Stimulated activated CD4-positive, alpha-beta T cell treated with anti-CD3 and anti-CD28 coated beads, TNF-alpha, amount 100 ng/mL, for 48 hours (primary cell): ENCODE measurements at places on chromosomes 11 and 22.

- no peak for DNase-seq
Observed at GRCh38 chr11:1868636-1869291, 15.9 kb downstream of the LSP1 start.

DNA sequence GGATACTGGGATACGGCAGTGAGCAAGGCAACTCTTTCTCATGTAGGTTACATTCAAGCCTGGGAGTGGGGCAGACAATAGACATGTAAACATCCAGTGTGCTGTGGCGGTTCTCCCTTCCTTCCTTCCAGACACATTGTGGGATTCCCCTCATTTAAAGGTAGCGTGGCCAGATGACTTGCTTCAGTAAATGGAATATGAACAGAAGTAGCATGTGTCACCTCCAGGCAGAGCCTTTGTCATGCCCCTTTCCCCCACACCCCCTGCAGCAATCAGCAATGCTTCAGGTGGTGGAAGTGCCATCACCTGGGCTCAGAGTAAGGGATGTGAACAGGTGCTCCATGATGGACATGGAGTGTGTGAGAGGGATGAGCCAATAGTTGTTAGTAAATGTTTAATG is 34.8 kb upstream of the TTC12 start:
- DNase-seq = no peak

- DNase-seq = no peak
Observed at GRCh38 chr22:27273436-27273835, 528.1 kb downstream of the MN1 start.

DNA sequence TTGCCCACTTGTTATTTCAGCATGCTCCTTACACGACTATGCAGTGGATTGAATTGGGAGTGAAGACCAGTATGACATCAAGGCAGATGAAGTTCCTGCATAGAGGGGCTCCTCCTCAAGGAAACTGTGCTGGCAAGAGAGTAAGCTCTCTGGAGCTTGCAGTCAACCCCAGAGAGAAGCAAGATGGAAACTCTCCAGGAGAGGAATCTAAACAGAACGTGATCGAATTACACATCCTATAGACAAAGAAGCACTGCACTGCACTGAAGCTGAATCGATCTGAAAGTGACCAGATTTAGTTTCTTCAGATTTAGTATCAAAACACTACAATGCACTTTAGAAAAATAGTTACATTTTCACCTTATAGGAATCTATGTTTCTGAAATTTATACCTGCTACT is 947.7 kb upstream of the TENM4 start:
- no peak for DNase-seq

DNA sequence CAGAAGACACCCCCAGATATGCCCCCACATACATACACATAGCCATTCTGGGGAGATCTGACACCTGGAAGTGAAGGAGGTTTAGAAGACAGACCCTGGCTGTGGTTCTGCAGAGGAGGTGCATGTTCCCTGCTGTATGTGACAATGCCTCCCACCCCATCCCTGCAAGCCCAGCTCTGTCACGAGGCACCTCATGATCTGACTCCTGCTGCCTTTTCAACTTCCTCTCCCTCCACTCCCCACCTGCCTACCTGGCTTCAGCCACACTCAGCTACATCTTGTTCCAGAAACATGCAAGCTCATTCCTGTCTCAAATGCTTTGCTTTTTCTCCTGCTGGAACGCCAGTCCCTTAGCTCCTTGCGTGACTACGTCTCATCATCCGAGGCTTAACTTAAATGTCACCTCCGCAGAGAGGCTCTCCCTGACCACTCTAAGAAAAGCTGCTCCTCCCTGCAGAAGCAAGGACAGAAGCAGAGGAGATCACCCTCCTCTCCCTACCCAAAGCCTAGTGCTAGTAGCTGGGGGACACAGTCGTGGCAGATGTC is 114.5 kb downstream of the FEZ1 start:
- DNase-seq = no peak
